ENCODE measurements at places on chromosomes 2 and 18. TPM values are rescaled to one million over a fixed set of nuclear protein-coding genes. Genes with fewer than 3 reads are reported as not detected.

Gene SULT1C4
- 2.0 TPM for total RNA-seq

Gene REG1B
- total RNA-seq: not detected

Gene STAT4
- 0.76 TPM for total RNA-seq

Gene CDH20
- not detected for total RNA-seq

Gene IHH
- not detected for total RNA-seq

Gene AKAIN1
- total RNA-seq: not detected

Gene ASAP2
- 12.9 TPM for total RNA-seq

Gene AGAP1
- total RNA-seq: 23.5 TPM

Gene CYP26B1
- total RNA-seq: 5.4 TPM

Gene TRIM43
- total RNA-seq: not detected

Gene TRABD2A
- total RNA-seq: 0.73 TPM

Gene DOK6
- 6.3 TPM for total RNA-seq

Gene COLEC11
- 1.9 TPM for total RNA-seq

Gene COLEC12
- total RNA-seq: 9.9 TPM

Gene BOLL
- total RNA-seq: not detected

Gene AQP12A
- total RNA-seq: not detected

Gene ARHGAP25
- 9.4 TPM for total RNA-seq

Gene TTC27
- 8.1 TPM for total RNA-seq

Gene NR4A2
- 1.6 TPM for total RNA-seq

Gene UGT1A10
- total RNA-seq: not detected

GRCh38 chr18:77079954-77080682, 52.5 kb downstream of the MBP start:
- DNase-seq: no peak

DNA sequence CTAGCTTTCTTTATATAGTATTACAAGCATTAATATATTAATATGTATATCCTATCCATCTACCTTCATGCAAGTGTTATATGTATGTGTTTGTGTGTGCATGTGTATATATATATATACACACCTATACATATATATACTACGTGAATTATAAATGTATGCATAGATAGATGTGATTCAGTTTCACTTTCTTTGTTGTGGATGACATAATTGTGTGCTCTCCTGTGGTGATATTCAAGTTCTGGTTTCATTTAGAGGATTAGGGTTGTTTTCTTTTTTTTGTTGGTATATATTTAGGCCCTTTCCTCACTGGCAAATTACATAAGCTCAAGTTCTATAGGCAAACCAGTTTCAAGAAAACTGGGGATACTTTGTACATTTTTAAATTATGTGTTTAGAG, 225.7 kb upstream of the FANCL start:
- no peak for DNase-seq

DNA sequence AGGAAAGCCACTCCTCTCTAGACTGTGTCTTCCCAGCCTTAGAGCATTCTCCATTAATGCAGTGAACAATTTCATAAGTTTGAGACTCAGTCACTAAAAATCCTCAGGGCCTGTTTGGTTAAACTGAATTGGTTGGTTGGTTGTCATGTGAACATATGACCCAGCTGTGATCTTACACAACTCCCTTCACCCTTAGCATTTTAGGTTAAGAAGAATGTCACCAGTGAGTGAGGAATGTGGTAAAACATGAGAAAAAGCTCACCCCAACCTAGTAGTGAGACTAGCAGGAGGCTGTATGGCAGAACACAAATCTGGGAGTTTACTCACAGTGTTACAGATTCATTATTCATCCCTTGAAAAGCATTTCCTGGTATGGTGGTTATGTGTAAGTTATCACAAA, 32.4 kb downstream of the LHCGR start:
- DNase-seq: no peak

- DNase-seq: peak; percentile 59
These were observed 28.0 kb upstream of the SMIM21 start for GRCh38 chr18:75455249-75456198.

- no peak for DNase-seq
These were observed 279.8 kb upstream of the DLGAP1 start for GRCh38 chr18:4734903-4735302.

DNA sequence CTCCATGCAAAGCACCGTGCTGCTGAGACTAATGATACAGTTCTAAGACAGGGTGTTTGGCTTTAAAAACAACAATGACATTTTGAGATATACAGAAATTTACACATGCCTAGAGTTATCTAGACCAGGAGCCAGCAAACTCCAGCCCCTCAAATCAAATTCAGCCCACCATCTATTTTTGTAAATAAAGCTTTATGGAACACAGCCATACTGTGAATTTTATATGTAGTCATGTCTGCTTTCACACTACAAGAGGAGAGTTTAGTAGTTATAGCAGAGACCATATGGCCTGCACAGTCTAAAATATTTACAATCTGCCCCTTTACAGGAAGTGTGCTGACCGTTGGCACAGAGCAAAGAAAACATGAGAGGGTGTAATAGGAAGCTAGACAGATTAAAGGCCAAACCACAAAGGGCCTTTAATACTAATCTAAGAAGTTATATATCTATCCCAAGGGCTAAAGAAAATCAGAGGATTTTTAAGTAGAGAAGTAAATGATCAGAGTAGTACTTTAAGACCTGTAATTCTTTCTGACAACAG, 39.4 kb downstream of the NBAS start:
- DNase-seq: no peak

GRCh38 chr2:85772019-85772745, 18.4 kb downstream of the ATOH8 start:
- DNase-seq: peak; percentile 98

DNA sequence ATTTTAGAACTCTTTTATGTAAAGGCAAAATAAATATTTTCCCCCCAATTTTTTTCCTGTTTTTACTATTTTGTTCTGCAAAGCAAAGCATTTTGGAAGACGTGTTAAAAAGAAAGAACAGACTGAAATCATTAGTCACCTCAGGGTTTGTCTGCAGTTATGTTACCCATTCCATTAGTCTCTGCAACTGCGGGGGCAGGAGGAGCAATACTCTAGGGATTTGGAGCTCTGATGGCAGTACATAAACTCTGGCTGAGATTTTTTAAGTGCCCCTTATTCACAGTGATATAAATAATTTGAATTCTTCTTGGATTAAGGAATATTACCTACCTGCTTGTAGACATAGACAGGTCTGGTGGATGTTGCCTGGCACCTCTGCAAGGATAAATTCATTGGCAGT, 88.0 kb upstream of the CELF4 start:
- DNase-seq: no peak

DNA sequence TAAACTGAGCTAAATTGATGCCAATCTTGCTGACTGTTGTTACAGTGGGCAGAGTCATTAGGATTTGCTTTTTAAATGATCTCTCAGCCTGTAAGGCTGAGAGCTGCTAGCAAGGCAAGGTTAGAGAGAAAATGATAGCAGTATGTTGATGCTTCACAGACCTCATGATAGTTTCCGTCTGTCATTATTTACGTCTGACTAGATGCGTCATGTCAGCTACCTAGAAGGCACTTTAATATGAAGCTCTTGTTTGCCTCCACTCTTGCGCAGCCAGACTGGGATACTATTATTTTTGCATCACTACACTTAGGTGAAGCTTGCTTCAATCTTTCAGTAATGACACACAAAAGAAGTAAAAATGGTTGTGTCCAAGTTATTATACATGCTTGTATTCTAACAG, 313.8 kb downstream of the LNPK start:
- no peak for DNase-seq

DNA sequence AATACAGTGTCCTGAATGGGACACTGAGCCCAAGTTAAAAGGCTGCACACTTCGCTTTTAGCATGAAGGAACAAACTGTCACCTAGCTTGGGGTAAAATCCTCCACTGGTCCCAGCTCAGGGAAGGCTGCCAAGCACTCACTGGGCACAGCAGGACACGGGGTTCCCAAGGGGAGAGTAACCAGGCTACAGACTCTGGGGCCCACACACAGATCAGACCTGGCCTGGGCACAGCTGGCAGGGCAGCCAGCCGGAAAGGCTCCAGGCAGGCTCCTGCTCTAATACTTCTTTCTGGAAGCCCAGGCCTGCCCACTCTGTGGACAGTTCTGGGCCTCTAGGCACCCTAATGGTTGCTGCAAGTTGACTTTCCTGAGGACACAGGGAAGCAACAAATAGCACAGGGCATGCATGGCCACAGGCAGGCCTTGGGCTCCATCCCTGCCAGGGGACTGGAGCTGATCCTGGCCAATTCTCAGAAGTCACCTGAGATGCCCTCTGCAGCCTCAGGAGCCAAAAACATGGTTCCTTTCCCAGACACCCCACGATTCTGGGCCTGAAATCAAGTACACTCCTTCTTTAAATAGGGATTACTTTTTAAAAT, 18.7 kb upstream of the SULT1C3 start:
- DNase-seq: peak; percentile 75

- DNase-seq: no peak
These were observed at the start of gene SLC16A14 for GRCh38 chr2:230068651-230069055. TSS of gene SLC16A14 (minus strand) at chr2:230068924. CDS start at chr2:230059352, 9,572 bp downstream.

DNA sequence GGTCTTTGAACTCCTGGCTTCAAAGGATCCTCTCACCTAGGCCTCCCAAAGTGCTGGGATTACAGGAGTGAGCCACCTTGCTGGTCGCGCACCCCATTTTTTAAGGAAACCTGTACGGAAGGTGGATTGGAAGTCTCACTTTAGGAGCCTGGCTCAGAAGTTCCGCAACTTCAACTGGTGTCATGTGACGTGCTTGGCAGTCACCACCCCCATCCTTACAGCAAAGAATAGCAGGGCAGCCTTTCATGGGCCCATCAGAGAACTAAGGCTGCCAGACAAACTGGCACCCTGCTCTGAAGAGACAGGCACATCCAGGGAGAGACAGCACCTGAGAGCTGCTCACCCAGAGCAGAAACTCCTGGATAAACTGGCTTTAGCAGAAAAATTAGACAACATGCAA, 3.3 kb upstream of the SLC66A2 start:
- no peak for DNase-seq

GRCh38 chr18:49013961-49014604, 63.3 kb upstream of the SMAD7 start:
- DNase-seq: peak; percentile 7

GRCh38 chr18:73778032-73778359, 369.6 kb downstream of the FBXO15 start:
- DNase-seq: no peak

DNA sequence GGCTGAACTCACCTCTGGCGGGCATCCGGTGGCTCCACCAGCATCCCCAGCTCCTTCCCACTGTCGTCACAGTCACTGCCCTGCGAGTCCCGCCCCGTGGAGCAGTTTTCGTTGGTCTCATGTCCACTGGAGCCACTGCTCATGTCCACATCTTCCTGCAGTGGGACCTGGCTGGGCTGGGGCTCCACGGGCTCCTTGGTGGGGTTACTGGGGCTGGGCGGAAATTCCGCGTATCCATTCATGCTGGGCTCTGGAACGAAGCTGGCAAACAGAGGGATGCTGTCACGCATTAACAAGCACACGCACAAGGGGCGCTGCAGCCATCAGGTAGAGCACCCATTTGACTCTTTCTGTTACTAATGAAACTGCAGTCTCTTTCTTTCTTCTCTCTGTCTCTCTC, 10.7 kb downstream of the PER2 start:
- DNase-seq: peak; percentile 52

DNA sequence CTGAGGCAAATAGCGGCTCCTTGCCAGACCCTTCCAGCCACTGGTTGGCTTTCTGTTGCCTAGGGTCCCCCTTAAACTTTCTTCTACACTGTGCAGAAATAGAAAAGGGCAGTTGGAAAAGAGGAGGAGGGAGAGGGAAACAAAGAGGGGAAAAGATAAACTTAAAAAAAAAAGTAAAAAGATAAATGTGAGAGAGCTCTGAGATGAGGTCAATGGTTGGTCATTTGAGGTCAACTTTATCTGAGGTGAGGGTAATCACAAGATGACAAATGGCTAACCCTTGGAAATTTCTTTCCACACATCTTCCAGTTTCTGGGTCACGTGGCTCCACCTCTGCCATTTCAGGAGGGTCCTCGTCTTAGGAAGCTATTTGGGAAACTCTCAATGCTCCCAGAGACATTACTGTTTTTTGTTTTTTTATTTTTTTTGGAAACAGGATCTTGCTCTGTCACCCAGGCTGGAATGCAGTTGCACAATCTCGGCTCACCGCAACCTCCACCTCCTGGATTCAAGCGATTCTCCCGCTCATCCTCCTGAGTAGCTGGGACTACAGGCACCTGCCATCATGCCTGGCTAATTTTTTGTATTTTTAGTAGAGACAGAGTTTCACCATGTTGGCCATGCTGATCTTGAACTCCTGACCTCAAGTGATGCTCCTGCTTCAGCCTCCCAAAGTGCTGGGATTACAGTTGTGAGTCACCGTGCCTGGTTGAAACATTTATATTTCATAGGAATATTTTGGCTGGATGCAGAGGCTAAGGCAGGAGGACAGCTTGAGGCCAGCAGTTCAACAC, 199.9 kb downstream of the TGIF1 start:
- DNase-seq: no peak

DNA sequence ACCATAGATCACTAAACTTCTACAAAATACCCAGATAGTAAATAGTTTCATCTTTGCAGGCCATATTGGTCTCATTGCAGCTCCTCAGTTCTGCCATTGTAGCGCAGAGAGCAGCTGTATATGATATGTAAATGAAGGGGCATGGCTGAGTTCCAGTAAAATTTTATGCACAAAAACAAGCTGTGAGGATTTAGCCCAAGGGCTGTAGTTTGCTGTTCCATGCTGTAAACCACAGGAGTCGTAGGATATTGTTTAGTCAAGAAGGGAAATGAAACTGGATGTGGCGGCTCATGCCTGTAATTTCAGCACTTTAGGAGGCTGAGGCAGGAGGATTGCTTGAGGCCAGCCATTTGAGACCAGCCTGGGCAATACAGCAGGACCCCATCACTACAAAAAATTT, 83.0 kb downstream of the MGAT5 start:
- DNase-seq: no peak

- no peak for DNase-seq
These were observed 131.2 kb downstream of the NEDD4L start for GRCh38 chr18:58175122-58175785.

DNA sequence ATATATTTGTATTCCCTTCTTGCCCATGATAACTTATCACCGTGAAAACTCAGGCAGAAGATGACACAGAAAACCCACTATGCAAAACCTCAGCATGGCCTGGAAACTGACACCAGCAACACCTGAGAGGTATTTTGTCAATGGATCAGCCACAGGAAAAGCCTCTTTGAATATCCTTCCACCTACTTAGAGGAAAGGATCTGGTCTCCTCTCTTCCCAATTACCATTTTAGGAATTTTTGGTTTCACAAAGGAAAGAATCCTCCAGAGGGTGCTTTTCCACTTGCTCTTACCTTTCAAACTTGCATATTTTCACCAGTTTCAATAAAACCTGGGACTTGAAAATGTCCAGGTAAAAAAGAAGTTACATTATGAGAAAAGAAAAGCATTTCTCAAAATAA, 20.0 kb upstream of the MEIS1 start:
- no peak for DNase-seq

DNA sequence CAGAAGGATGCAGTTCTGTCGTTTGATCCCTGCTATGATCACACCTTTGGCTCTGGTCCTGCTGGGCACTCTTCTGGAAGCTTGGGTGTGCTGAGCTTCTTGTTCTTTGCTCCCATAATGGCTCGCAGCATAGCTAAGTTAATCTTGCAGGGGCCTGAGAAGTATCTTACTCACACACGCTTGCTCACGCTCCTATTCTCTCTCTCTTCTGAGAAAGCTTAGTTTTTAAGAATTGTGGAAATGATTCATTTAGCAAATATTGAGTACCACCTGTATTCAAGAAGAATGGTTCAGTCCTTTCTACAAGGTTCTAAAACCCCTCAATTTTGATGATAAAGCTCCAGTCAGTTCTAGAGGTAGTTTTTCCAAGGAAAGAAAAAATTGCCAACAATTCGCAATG, 40.6 kb downstream of the XRCC5 start:
- no peak for DNase-seq

GRCh38 chr2:240925191-240925567, 19.0 kb downstream of the CROCC2 start:
- DNase-seq: peak; percentile 21
